ENCODE measurements at places on chromosomes 12 and 14. TPM values are rescaled to one million over a fixed set of nuclear protein-coding genes. Genes with fewer than 3 reads are reported as not detected.

B3GNT4 gene
- polyA plus RNA-seq: 3.6 TPM

DNA sequence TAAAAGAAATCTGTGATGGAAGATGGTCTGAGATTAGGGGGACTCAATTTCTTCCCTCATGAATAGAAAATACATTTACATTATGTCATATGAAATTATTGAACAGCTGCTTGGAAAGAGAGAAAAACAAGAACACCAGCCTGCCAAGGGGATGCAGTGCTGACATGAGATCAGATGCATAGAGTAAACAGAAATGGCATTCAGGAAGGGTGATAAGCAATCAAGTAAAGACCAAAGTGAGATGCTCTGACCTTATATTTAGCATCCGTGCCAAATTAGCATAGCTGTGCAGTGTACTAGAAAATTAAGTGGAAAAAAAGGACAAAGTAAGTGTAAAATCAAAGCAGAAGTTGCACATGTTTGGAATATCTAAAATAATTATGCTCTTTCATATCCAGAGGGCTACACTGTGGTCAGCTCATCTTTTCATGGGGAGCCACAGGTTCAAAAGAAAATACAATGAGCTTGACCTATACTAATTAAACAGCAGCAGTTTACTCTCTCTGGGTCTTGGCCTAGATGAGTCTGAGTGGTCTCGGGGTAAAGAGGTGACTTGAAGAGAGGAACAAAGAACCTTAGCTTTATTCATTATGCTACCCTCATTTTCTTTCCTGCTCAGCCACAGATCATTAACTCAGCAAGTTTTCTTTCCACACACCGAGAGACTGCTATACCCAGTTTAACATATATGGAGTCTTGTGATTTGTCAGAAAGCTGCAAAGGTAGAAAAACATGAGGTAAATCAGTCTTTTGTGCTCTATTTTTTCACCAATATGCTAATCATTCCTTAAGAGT, 359.4 kb upstream of the FOXG1 start:
- peak; percentile 20 for DNase-seq

DNA sequence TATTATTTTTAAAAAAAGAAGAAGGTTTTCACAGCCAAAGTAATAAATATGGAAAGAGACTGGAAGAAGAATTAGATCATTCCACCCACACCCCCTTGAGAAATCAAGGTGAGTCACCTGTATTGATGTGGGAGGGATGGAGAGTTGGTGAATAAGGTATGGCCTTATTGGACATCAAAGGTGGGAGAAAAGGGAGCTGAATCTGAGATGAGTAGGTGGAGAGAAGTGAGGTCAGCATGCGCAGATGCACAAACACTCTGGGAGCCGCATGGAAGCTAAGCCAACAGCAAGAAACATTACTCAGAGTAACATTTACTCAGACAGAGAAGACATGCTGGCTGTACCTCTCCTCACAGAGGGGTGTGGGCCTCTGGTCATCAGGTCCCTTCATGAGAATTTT, 113.1 kb upstream of the FOXG1 start:
- DNase-seq: no peak

DNA sequence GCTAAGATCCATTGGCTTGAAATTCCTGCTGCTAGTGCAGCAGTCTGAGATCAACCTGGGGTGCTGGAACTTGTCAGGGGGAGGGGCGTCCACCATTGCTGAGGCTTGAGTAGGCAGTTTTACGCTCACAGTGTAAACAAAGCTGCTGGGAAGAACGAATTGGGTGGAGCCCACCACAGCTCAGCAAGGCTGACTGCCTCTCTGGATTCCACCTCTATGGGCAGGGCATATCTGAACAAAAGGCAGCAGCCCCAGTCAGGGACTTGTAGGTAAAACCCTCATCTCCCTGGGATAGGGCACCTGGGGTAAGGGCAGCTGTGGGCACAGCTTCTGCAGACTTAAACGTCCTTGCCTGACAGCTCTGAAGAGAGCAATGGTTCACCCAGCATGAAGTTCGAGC, 191.7 kb downstream of the ALG10B start:
- DNase-seq: no peak

DNA sequence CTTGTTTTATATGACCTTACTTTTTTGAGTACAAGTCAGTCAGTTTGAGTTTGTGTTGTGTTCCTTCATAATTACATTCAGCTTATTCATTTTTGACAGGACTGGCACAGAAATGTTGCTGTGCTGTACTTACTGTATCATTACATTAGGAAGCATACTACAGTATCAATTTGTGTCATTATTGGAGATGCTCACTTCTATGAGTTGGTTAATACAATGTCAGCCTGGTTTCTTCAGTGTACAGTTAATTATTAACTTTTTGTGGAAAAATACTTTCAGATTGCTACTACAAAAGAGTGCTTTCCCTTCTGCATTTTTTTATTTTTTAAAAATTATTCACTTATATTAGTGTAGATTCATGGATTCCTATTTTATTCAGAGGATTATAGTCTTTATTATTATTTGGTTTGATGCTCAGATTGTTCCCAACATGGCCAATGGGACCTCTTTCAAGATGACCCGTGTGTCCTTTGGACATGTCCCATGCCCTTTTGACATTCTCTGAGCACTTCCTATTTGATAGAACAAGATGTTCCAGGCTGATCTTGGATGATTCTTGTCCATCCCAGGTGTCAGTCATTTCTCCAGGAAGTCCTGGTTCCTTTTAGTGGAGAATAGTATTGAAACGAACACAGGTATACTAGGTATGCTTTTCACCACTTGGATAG, 66.6 kb downstream of the MON2 start:
- DNase-seq: no peak

DNA sequence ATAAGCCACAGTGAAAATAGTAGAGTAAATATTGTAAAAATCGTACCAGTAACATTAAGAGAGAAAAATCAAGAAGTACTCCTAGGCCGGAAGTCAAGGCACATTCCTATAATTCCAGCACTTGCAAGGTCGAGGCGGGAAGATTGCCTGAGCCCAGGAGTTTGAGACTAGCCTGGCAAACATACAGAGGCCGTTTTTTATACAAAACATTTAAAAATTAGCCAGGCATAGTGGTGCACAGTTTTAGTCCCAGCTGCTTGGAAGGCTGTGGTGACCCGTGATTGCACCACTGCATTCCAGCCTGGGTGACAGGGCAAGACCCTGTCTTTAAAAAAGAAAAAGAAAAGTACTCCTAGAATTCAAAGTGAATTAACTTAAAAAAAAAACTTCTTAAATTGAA, 341.8 kb downstream of the C12orf50 start:
- DNase-seq: peak; percentile 36
